ENCODE measurements at places on chromosomes 4 and X. TPM values are rescaled to one million over a fixed set of nuclear protein-coding genes. Genes with fewer than 3 reads are reported as not detected.

MAGEA2 gene
- not detected for total RNA-seq

WNK3 gene
- total RNA-seq: 0.33 TPM

PAGE2B gene
- total RNA-seq: not detected

ARAP2 gene
- total RNA-seq: 156 TPM

IGBP1 gene
- 30.5 TPM for total RNA-seq

NAP1L3 gene
- 0.48 TPM for total RNA-seq

FGFBP1 gene
- total RNA-seq: not detected

TCEAL2 gene
- not detected for total RNA-seq

ALAS2 gene
- total RNA-seq: not detected

PNMA6F gene
- not detected for total RNA-seq

RAB41 gene
- not detected for total RNA-seq

ARMCX1 gene
- not detected for total RNA-seq
